ENCODE measurements at places on chromosomes 7 and 10.

GRCh38 chr7:13290975-13291374 is 603.5 kb downstream of the ARL4A start:
- no peak for DNase-seq

GRCh38 chr7:155383756-155384491 is 74.0 kb upstream of the EN2 start:
- no peak for DNase-seq

GRCh38 chr7:23405240-23405618 is 65.1 kb downstream of the IGF2BP3 start:
- no peak for DNase-seq

GRCh38 chr7:18861514-18862118 is 255.8 kb downstream of the TWIST1 start:
- DNase-seq: no peak

DNA sequence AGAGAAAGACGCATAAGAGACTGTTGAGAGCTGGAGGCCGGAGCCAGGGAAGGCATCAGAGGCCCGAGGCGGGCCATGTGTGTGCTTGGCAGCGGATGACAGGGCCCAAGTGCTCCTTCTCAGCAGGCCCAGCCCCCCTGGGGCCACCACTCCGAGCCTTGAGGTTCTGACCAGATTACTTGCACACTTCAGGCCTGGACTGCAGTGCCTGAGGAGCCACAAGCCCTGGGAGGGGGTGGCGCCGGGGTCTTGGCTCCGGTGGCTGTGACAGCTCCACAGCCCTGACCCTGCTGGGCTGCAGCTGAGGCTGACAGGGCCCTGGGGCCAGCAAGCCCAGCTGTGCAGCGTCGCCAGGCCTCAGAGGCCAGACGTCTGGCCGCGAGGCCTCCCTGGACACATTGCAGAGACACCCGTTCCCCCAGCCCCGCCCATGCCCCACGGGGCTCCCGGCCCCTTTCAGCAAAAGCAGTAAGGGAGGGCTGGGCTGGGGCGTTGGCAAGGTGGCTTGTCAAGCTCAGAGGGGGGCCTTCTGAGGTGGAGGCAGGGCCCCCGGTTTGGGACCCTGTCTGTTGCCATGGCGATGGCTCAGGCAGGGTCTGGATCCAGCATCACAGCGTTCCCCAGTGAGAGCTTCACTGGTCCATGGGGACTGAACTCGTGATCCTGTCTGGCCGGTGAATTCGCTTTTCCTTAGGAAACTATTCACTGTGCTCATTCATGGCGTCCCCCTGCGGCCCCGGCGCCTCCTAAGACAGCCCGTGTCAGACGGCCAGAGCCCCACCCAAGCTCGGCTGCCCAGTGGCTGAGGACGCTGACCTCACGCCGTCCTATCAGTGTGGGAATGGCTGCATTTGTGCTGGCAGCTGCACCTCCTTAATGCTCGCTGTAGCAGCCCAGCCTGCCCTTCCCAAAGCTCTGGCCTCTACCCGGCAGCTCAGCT is 5.7 kb downstream of the ELN start:
- no peak for DNase-seq

GRCh38 chr10:80473692-80474596 is 19.8 kb downstream of the TSPAN14 start:
- DNase-seq: no peak

GRCh38 chr10:132223156-132223590 is 36.4 kb downstream of the DPYSL4 start:
- DNase-seq: peak; percentile 98

GRCh38 chr10:132648851-132649528 is 111.4 kb downstream of the INPP5A start:
- no peak for DNase-seq

DNA sequence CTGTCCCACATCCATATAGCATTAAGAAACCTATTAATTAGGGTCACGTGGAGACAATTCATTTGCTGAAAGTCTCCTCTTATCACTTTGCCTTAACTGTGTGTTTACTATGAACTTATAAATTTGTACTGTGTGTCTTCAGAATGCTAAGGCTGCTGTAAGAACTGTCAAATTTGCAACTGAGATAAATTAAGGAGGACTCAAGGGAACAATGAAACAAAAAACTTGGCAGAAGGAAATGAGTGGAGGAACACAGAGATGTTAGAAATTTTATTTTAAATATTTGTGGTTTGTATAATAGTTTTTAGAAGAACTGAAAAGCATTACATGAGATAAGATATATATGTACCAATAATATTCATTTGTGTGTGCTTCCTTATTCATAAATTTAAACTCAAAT is 1005.3 kb upstream of the SORCS1 start:
- no peak for DNase-seq

DNA sequence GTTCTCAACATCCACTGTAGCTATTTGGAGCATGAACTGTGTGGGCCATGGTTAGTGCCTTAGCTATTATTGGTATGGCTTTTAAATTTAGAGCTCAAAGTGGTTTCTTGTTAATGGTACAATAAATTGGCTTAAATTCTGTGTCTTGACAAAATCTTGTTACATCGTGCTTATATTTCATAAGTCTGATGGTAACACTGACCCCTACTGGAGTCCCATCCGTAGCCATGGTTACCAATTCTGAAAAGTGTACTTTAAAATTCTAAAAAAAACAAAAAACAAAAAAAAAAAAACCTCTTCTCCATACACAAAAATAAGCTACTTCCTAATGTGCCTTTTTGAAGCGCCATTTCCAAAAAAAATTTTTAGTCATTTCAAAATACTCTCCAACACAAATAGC is 6.4 kb upstream of the RPP30 start:
- DNase-seq: no peak

DNA sequence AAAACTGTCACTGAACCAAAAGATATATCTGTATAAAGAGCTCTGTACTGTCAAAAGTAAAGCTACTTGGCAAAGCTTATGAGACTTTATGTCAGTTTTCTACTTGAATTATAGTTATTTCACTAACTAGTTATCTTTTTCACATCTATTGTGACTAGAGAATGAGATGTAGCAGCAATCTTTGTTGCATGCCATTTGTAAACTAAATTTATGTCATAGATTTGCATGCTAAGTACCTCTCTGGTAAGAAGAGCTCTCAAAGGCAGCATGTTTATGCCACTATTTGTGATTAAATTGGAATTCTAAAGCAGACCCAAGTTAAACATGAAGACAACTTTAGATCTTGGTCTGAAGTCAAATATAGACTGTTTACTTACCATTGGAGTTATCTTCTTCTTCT is 300.6 kb downstream of the CNTNAP2 start:
- DNase-seq: no peak

DNA sequence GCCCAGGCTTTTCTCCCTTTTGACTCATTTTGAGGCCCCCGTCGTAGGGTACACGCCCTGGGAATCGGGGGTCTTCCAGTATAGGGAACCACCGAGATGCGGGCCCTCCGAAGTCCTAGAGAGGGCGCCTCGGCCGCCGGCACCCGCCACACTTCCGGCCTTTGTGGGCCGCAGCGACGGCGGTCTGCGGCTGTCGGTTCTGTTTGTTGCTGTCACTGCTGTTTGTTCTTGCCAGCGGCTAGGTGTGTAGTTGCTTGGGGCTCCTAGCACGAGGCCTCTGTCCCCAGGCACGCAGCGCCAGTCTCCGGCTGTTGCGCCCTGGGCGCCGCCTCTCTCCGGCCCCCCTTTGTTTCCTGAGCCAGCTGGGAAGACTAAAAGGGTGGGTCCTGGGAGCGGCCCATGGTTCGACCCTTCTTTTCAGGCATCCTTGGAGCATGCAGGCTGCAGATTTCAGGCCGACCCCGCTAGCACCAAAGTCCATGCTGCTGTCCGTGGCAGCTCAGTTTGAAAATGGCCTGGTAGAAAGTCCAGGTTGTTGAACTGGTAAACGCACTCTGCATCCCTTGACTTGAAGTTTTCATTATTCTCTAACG is 17.8 kb upstream of the ZKSCAN1 start:
- no peak for DNase-seq
